GF-D8 (cell line): ENCODE measurements at places on chromosomes 2 and 18.

DNA sequence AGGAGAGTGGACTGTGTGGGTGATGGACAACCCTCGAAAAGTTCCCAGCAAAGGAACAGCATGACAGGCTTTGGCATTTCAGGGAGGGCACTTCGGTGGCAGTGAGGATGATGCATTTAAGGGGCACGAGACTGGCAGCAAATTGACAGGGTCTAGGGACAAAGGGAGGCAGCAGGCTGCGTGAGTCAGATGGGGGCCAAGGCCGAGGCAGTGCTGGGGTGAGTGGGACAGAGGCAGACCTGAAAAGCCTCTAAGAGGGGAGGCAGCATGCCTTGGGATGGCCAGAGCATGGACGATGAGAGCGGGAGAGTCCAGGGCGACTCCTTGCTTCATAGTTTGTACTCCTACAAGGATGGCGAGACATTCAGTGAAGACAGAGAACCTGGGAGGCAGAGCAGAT lies 49.5 kb upstream of the LYPD1 start:
- no peak for DNase-seq

GRCh38 chr18:25167612-25168410 lies 184.2 kb downstream of the ZNF521 start:
- no peak for DNase-seq

- DNase-seq, result no peak
These were observed 188.5 kb upstream of the HDAC4 start for GRCh38 chr2:239589270-239589825.

GRCh38 chr2:219542931-219543595 lies 546 bp downstream of the CHPF start:
- DNase-seq, result no peak

DNA sequence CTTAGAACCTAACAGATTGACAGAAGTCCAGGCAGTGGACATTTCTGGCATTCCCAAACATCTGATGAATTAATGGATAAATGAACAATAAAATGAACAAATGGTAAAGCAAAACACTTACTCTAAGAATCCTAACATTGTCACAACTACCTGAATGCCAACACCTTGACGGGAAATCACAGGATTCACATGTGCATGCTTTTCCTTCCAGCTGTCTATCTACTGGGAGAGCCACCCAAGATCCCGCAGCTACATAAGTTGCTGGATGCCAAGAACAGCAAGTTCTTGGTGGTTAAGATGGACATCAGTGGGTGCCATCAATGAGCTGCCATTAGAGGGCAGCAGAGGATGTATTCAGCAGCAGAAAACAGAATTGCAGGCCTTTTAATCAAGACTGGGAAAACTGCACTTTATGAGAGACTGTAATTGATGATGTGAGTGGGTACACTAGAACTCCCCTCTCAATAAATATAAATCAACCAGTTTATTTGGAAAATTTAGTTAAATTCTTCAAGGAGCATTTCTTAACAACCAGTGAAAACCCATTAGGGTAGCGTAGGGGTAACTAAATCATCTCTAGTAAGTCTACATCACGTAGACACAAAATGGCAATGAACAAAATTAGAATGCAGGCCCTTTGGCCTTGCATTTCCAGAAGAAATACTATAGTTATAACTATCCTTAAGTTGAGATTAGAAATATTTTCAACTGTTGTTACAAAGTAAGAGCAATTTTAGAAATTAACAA lies 45.6 kb downstream of the SESTD1 start:
- DNase-seq, result no peak

GRCh38 chr2:163641986-163642385 lies 93.8 kb downstream of the FIGN start:
- no peak for DNase-seq
